Hair follicle dermal papilla cell (primary cell): ENCODE measurements at places on chromosomes 11 and 22. TPM values are rescaled to one million over a fixed set of nuclear protein-coding genes. Genes with fewer than 3 reads are reported as not detected.

SLC15A3 gene
- total RNA-seq: 18.9 and 27.3 TPM in 2 replicates

FOSL1 gene
- 14.5 and 22.2 TPM in 2 replicates for total RNA-seq

EFEMP2 gene
- total RNA-seq: 106 and 128 TPM in 2 replicates

ASCL2 gene
- not detected in 2 replicates for total RNA-seq

CYB5R2 gene
- 22.6 and 27.1 TPM in 2 replicates for total RNA-seq

UPK3A gene
- total RNA-seq: not detected in 2 replicates

MAJIN gene
- not detected in 2 replicates for total RNA-seq

RIC3 gene
- total RNA-seq: not detected in 2 replicates

EFCAB6 gene
- 2.6 TPM in 2 replicates for total RNA-seq

MUC5AC gene
- not detected in 2 replicates for total RNA-seq

SEPTIN3 gene
- 5.1 and 8.3 TPM in 2 replicates for total RNA-seq

NCR3LG1 gene
- 6.0 and 9.1 TPM in 2 replicates for total RNA-seq

RAB3IL1 gene
- total RNA-seq: 16.9 and 19.0 TPM in 2 replicates

CBX6 gene
- 76.0 and 87.9 TPM in 2 replicates for total RNA-seq

OR51E2 gene
- 0.12 TPM in 1 of 2 replicates, not detected in the other for total RNA-seq

C11orf97 gene
- not detected in 2 replicates for total RNA-seq

PGA4 gene
- total RNA-seq: 0.16 and 0.61 TPM in 2 replicates

FAM227A gene
- total RNA-seq: 1.9 and 2.3 TPM in 2 replicates
